Fibroblast of lung (primary cell): ENCODE measurements at places on chromosomes 7 and 10.
A peak's percentile ranks its signal among the peaks of the same experiment; 100 is the strongest.

DNA sequence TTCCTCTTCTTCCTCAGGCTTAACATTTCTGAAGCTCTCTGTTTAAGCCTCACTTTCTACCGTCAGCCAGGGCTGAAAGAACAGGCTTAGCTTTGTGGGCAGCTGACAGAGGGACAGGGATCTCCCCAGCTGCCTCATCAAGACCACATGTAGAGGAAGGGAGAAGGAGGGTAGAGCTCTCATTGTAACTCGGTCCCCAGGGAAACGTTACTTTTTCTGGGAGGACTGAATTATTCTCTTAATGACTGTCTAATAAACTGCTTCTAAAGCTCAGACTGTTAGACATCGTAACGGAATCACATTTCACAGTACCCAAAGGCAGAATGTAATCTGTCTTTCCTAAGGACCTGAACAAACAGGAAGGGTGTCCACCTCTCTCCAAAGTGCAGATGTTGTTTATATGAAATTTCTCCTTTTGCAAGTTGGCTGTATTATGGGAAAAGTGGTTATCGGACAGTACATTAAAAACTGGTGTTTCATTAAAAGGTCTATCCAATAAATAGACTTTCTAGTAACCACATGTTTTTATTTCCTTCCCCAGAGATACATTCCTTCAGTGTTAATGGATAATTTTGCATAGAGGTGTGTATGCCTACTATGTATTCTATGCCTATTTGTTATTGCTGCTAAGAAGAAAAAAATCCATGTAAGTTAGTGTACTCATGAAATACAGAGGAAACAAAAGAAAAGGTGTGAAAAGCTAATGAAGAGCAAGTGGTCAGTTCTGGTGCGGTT, 144.2 kb downstream of the CTTNBP2 start:
- no peaks in the 10 kb centered on the region for H3K27me3 ChIP-seq
- DNase-seq: no peak
- H3K27ac ChIP-seq: no peak overlapping the region
- H3K4me3 ChIP-seq: no peak overlapping the region

DNA sequence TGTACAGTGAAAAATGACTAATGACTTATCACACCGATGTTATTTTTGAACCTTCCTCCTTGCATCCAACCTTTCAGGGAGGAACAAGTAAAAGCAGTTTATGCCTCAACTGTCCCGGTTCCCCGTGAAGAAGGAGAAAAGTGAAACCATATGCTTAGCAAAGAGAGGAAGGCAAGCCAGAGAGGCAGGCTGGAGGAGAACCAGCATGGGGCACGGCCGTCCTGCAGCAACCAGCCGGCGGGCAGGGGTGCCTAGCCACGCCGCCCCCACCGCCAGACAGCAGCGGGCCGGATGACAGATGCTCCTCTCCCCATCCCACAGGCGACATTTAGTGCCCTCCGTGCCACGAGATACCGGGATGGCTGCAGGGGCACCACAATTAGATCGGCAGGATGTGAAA, 421.4 kb upstream of the MGMT start:
- H3K4me3 ChIP-seq: no peak overlapping the region
- no peak for DNase-seq
- H3K36me3 ChIP-seq: no peaks in the 10 kb centered on the region
- H3K27ac ChIP-seq: no peak overlapping the region
- no peaks in the 10 kb centered on the region for H3K27me3 ChIP-seq

GRCh38 chr7:100854146-100854895, 1.8 kb downstream of the SLC12A9 start:
- peaks cover 5% of the 10 kb centered on the region for H3K36me3 ChIP-seq
- no peak for DNase-seq
- H3K27me3 ChIP-seq: no peaks in the 10 kb centered on the region
- no peak overlapping the region for H3K27ac ChIP-seq

DNA sequence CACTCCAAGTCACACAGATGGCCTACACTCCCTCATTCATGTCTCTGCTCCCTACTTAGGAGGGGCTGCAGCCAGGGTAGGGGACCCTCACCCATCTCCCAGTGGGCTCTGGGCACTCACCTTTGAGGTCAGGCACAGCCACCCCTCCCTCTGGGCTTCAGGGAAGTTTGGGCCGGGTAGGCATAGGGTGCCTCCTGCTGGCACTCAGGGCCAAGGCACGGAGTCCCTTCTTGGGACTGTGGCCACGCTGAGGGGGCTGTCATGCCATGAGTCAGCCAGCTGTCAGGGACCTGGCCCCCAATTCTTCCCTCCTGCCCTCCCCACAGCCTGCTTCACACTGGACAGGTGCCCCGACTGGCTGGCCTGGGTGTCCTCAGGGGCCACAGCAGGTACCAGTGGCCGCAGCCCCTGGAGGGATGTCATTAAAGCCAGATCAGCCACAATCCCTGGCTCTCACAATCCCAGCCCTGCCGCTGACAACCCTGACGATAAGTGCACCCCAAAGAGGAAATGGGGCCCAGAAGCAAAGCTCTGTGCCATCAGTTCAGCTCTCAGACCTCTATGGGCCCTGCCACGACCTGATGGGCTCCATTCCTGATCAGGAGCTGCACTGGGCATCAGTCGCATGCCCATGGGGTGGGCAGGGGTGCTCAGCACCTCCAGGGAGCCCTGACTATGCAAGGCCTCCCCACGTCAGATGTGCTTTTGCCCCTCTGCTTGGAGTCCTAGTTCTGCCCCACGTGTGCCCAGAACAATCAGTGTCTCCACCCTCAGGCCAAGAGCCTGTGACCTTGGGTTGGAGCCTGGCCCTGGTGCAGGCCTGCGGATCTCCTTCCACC, 34.1 kb upstream of the RET start:
- no peak overlapping the region for H3K27ac ChIP-seq
- H3K4me1 ChIP-seq: no peaks in the 10 kb centered on the region
- H3K36me3 ChIP-seq: no peaks in the 10 kb centered on the region

DNA sequence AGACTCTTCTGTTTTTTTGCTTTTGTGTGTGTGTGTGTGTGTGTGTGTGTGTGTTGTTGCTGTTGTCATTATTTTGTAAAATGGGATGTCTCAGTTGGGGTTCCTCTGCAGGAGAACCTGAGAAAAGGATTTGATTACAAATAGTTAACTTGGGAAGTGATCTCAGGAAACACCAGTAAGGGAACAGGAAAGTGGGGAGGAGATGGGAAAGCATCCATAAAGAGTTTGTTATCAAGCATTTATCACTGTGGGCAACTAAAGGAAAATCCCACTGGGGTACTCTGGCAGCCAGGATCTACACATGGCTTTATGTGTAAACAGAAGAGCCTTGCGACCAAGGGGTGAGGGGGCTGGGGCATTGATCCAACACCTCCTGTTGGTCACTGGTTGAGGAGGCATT, 485.4 kb downstream of the KCNMA1 start:
- H3K4me3 ChIP-seq: no peak overlapping the region
- H3K27me3 ChIP-seq: no peaks in the 10 kb centered on the region
- no peak for DNase-seq
- H3K4me1 ChIP-seq: peaks cover 6% of the 10 kb centered on the region

DNA sequence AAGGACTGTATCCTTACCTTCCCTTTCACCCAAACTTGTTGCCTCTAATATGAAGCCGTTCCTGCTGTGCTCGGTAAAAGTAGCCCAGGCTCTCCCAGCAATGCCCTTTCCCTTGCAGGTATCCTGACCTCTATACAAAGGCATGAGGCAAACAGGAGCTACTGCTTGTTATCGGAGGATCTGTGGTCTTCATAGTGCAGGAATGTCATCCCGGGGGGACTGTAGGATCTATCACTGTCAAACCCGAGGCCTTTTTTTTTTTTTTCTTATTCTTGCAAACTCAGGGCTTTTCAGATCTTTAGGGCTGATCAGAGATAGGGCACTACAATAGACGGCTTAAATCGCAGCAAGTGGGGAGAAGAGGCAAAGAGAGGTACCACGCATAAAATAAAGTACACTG, 1206.6 kb downstream of the TYW1 start:
- no peaks in the 10 kb centered on the region for H3K27me3 ChIP-seq
- H3K27ac ChIP-seq: no peak overlapping the region
- DNase-seq: no peak
- H3K36me3 ChIP-seq: no peaks in the 10 kb centered on the region
- no peaks in the 10 kb centered on the region for H3K4me1 ChIP-seq

DNA sequence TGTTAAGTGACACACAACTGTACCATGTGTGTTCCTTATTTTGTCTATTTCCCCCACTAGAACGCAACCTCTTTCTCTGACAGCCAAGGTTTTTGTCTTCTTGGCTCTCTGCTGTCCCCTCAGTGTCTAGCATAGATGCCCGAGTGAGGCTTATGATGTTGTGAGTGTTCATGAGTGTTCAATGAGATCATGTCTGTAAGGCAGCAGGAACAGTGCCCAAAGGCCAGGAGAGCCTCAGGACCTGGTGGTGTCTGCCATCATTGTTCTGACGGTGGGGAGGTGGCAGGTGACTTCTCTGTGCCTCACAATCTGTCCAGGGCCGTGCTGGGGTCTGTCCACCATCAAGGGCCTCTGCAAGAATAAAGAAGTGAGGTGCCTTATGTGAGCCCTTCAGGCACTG, 66.5 kb downstream of the JCAD start:
- no peaks in the 10 kb centered on the region for H3K36me3 ChIP-seq
- no peak for DNase-seq
- no peak overlapping the region for H3K27ac ChIP-seq

- H3K27ac ChIP-seq: no peak overlapping the region
- no peaks in the 10 kb centered on the region for H3K4me1 ChIP-seq
- no peaks in the 10 kb centered on the region for H3K27me3 ChIP-seq
- H3K36me3 ChIP-seq: no peaks in the 10 kb centered on the region
Measured at GRCh38 chr10:61612009-61612408, 50.7 kb upstream of the CABCOCO1 start.

- peaks cover 6% of the 10 kb centered on the region for H3K36me3 ChIP-seq
- H3K4me1 ChIP-seq: peaks cover 16% of the 10 kb centered on the region
- H3K27me3 ChIP-seq: no peaks in the 10 kb centered on the region
- no peak overlapping the region for H3K27ac ChIP-seq
Measured at GRCh38 chr7:127809261-127809702, 157.3 kb downstream of the SND1 start.

DNA sequence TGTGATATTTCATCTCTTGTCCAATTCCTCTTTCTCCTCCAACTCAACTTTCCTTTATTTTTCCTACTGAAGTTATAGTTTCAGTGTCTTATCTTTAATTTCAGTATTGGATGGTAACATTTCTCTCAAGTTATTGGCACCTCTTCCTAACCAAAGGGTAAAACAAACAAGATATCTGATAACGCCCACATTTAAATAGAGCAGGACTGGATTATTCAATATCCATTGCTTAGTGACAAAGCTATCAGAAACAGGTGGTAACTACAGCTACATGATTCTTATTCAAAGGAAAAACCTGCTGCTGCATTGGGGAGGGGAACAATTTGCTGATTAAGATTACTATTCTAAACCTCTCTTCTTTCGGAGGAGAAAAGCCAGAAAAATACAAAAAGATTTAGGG, 87.8 kb downstream of the TAF3 start:
- no peak overlapping the region for H3K27ac ChIP-seq
- no peaks in the 10 kb centered on the region for H3K4me1 ChIP-seq
- no peaks in the 10 kb centered on the region for H3K36me3 ChIP-seq

GRCh38 chr10:84264611-84265141, 19.8 kb downstream of the RGR start:
- peaks cover 9% of the 10 kb centered on the region for H3K27me3 ChIP-seq
- H3K27ac ChIP-seq: no peak overlapping the region
- DNase-seq: peak; percentile 45
- no peaks in the 10 kb centered on the region for H3K4me1 ChIP-seq

- H3K27ac ChIP-seq: no peak overlapping the region
- no peak for DNase-seq
- H3K27me3 ChIP-seq: no peaks in the 10 kb centered on the region
- no peak overlapping the region for H3K4me3 ChIP-seq
- H3K36me3 ChIP-seq: peaks cover 10% of the 10 kb centered on the region
- H3K4me1 ChIP-seq: no peaks in the 10 kb centered on the region
Measured at GRCh38 chr7:155739538-155740143, 72.6 kb downstream of the SHH start.

DNA sequence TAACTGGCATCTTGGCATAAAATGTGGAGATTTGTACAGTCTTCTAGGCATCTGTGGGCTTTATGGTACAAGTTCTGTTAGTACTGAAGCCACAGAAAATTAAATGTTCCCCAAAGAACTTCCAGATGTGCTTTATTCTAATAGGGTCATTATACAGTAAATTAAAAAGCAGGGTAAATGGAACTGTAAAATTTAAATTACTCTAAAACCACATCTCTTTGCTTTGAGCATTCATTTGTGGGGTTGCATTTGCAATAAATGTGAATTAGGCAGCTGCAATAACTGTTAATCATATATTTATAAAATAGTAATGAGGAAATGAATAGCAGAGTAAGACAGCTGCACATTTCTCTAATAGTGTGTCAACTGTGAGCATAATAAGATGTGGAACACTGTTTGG, 151.5 kb downstream of the BUB3 start:
- no peaks in the 10 kb centered on the region for H3K36me3 ChIP-seq
- H3K4me3 ChIP-seq: no peak overlapping the region
- DNase-seq: no peak
- H3K4me1 ChIP-seq: no peaks in the 10 kb centered on the region

DNA sequence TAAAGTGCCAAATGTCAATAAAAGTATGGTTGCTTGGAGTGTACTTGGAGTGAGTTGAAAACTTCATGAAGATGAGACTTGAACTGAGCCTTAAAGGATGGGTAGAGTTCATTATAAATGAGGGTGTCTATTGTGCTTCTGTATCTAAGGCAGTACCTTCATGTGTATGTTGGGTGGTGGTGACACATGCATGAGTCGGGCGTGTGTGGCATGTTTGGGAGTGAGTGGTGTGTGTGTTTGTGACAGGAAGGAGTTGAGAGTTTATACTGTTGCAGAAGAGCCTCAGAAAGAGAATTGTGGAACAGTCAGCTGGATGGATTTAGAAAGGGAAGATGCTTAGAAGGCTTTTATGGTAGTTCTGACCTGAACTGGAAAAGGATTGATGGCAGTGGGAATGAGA, 6.0 kb upstream of the ZRANB1 start:
- H3K27me3 ChIP-seq: no peaks in the 10 kb centered on the region
- no peak overlapping the region for H3K4me3 ChIP-seq
- peaks cover 8% of the 10 kb centered on the region for H3K4me1 ChIP-seq
- DNase-seq: no peak
- H3K27ac ChIP-seq: no peak overlapping the region

DNA sequence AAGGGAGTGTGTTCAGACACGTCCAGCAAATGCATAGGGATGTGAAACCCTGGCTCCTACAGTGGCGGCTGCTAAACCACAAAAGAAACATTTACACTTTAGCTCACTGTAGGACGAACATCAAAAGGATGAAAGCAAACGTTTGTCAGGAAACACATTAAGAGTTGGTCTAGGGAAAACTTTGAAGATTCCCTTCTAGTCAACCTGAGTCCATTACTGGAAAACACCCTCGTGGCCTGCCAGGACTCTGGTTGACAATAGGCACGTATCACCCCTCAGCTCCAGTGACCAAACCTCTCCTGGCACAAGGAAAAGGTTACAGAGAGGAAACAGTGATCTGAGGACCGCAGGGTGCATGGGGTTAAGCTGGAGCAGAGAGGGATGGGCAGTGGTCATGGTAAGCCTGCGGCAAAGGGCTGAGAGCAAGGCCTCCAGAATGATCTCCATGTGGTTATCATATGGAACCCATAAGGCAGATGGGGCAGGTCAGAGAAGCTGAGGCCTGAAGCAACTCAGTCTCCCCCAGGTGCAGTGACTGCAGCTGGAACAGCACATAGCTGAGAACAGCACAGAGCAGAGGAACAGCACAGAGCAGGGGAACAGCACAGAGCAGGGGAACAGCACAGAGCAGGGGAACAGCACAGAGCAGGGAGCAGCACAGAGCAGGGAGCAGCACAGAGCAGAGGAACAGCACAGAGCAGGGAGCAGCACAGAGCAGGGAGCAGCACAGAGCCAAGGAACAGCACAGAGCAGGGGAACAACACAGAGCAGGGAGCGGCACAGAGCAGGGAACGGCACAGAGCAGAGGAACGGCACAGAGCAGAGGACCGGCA, 49.9 kb downstream of the CHST15 start:
- no peak overlapping the region for H3K4me3 ChIP-seq
- H3K27ac ChIP-seq: no peak overlapping the region
- no peaks in the 10 kb centered on the region for H3K27me3 ChIP-seq
- no peak for DNase-seq
